Natural killer cell (primary cell): ENCODE measurements at places on chromosomes 7 and 10. TPM values are rescaled to one million over a fixed set of nuclear protein-coding genes. Genes with fewer than 3 reads are reported as not detected.

- no peak overlapping the region for H3K4me3 ChIP-seq
- no peak for DNase-seq
- H3K4me1 ChIP-seq = no peaks in the 10 kb centered on the region
- no peaks in the 10 kb centered on the region for H3K27me3 ChIP-seq
- no peaks in the 10 kb centered on the region for H3K36me3 ChIP-seq
Measured at GRCh38 chr10:3047596-3047995, 19.8 kb upstream of the PFKP start.

GRCh38 chr10:111835574-111835973 lies 348.0 kb downstream of the GPAM start:
- H3K4me3 ChIP-seq = no peak overlapping the region
- H3K27ac ChIP-seq = no peak overlapping the region
- no peaks in the 10 kb centered on the region for H3K4me1 ChIP-seq
- H3K36me3 ChIP-seq = no peaks in the 10 kb centered on the region

DNA sequence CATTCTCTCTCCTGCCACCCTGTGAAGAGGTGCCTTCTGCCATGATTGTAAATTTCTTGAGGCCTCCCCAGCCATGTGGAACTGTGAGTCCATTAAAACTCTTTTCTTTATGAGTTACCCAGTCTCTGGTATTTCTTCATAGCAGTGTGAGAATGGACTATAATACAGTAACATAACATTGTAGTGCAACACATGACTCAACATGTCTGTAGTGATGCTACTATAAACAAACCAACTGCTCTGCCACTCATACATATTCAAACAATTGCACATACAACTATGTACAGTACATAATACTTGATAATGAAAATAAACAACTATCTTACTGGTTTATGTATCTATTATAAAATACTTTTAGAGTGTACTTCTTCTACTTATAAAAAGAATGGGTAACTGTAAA lies 7.1 kb downstream of the ATOH7 start:
- H3K27ac ChIP-seq = no peak overlapping the region
- H3K36me3 ChIP-seq = no peaks in the 10 kb centered on the region
- no peak for DNase-seq

Gene WBP1L
- 34.6 TPM for total RNA-seq

GRCh38 chr10:124621637-124622036 lies 122.5 kb downstream of the FAM53B start:
- no peak overlapping the region for H3K4me3 ChIP-seq
- H3K36me3 ChIP-seq = peaks cover 19% of the 10 kb centered on the region
- no peaks in the 10 kb centered on the region for H3K27me3 ChIP-seq
- DNase-seq = no peak

DNA sequence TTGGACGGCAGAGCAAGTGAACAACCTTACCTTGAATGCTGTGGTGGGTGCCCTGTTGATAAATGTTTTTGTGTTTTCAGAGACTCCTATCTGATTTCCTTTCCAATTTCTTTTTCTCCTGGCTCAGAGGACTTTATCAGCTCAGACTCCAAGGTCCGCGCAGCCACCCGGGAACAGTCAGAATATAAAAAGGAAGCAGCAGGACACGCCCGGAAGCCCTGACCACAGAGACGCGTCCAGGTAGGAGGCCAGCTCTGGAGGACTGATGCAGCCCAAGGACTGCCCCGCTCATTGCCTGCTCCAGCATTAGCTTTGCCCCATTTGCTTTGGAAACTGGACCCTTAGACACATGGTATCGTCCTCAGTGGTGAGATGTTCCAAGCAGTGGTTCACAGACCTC lies 61.3 kb downstream of the TACC2 start:
- H3K27ac ChIP-seq = no peak overlapping the region
- H3K4me1 ChIP-seq = no peaks in the 10 kb centered on the region
- no peak for DNase-seq
- H3K4me3 ChIP-seq = no peak overlapping the region
- H3K36me3 ChIP-seq = no peaks in the 10 kb centered on the region

DNA sequence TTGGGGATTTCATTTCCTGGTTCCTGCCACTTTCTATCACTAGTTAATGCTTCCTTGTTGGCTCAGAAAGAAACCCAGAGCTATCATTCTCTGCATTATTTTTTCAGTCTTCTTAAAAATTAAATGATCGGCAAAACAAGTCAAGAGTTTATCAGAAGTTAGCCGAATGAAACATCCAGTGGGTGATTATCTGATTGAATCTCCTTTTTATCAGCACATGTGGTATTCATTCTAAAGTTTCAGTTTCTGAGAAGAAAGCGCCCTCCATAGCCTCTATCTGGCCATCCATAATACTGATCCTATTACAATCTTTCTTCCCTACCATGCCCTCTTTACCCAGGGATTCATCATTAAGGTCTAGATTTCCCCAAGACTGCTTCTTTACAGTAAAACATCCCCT lies 71.8 kb downstream of the OSBPL3 start:
- no peaks in the 10 kb centered on the region for H3K27me3 ChIP-seq
- no peak overlapping the region for H3K4me3 ChIP-seq
- H3K27ac ChIP-seq = no peak overlapping the region

Gene ZNF804B
- not detected for total RNA-seq

Gene DNTT
- total RNA-seq = not detected

Gene TPK1
- total RNA-seq = 28.6 TPM

DNA sequence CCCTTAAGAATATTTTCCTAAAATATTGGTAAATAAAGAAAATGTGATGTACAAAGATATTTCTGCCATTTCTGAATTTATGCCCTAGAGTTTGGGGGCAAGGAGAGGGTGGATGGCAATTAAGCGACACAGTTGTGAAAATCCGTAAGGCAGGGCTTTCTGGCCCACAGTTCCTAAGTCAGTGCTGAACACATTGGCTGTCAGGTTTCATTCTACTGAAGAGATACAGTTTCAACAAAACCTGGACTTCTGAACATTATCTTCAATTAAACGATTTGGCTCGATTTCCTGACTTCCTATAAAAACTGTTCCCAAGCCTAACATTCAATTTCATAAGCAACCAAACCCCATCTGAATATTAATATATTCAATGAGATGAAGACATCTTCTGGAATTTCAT lies 61.1 kb upstream of the NEBL start:
- no peaks in the 10 kb centered on the region for H3K4me1 ChIP-seq

DNA sequence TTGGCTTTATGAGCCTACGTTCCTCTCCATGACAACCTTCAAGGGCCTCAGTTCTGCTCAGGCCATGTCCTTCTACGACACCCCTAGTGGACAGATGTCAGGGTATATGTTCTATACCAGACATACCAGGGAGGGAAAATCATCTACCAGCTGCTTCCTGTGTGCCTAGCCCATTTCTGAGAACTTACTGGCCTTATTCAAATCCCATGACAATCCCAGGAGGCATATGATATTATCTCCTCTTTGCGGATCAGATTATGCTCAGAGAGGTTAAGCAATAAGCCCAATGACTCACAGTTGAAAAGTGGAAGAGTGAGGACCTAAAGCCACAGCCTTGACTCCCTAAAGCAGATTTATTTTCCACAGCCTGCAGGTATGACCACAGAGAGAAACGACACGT lies 139.3 kb downstream of the GLI3 start:
- H3K4me3 ChIP-seq = no peak overlapping the region
- H3K27me3 ChIP-seq = no peaks in the 10 kb centered on the region
- H3K27ac ChIP-seq = no peak overlapping the region

Gene MBL2
- not detected for total RNA-seq

DNA sequence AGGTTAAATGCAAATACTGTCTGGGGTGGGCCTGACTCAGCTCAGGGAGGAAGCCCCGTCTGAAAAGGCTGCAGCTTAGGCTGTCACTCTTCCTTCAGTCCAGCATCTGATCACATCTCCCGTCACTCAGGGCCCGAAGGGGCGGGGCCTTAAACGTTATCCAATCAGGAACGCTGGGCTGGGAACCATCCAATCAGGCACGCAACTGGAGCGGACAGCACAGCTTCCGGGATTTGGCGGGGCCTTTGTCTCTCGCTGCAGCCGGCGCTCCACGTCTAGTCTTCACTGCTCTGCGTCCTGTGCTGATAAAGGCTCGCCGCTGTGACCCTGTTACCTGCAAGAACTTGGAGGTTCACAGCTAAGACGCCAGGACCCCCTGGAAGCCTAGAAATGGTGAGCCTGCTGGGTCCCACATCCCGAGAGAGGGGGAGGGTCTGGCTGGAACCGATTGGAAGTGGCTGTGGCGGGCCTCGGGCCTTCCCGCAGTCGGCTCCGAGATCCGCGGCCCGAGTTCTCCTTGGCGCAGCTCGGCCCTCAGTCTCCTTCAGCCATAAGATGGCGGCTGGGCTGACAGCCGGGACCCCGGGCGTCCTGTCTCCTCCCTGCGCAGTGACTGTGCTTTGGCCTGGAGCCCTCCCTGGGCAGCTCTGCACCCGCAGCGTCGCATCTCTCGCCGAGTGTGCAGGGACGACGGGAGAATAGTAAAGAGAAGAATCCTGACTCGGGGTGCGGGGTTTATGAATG lies at the start of gene ZNF92:
ZNF92 (plus strand) TSS at position 248 of the 744 bp plus-strand sequence; CDS start at position 391, 143 bp downstream.
- H3K36me3 ChIP-seq = peaks cover 2% of the 10 kb centered on the region
- DNase-seq = peak; percentile 97
- peak within 1 kb of the TSS; percentile 82 for H3K4me3 ChIP-seq
- H3K27ac ChIP-seq = peak within 1 kb of the TSS; percentile 84

Gene AKR1C8
- 4.1 TPM for total RNA-seq

DNA sequence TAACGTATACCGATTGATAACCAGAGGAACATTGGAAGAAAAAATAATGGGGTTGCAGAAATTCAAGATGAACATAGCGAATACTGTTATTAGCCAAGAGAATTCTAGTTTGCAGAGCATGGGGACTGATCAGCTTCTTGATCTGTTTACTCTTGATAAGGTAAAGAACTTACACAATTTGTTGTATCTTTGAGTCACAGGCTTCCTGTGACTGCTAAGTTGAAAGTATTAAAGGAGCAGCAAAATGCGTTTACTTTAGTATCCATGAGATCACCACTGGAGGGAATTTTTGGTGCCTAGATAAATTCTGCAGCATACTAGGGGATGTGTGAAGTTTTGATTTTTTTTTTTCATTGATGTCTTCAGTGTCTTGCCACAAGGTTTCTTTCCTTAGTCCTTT lies 103.6 kb downstream of the BTAF1 start:
- H3K27ac ChIP-seq = no peak overlapping the region
- no peaks in the 10 kb centered on the region for H3K4me1 ChIP-seq
- peaks cover 71% of the 10 kb centered on the region for H3K36me3 ChIP-seq
- no peak overlapping the region for H3K4me3 ChIP-seq
- no peaks in the 10 kb centered on the region for H3K27me3 ChIP-seq
- DNase-seq = no peak

- H3K27ac ChIP-seq = no peak overlapping the region
- H3K4me3 ChIP-seq = no peak overlapping the region
- H3K36me3 ChIP-seq = no peaks in the 10 kb centered on the region
- peaks cover 19% of the 10 kb centered on the region for H3K4me1 ChIP-seq
- DNase-seq = no peak
Measured at GRCh38 chr10:73926152-73926764, 15.3 kb downstream of the PLAU start.

Gene STMP1
- 19.4 TPM for total RNA-seq

Gene GNGT1
- not detected for total RNA-seq

DNA sequence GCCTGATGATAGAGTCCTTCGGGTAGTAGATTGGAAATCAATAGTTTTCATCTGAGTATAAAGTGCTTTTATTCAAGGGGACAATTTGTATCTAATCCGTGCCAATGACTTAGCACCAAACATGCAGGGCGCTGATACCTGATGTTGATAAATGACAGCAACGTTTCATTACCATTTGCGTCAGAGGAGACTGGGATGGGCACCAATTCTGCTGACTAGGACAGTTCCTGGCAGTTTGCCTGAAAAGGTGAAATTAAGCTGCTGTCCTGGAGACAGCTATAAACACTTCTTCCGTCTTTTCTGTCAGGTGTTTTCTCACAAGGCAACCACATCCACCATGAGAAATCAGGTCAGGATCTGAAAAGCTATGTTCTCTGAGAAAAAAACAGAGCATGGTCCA lies 1136.4 kb downstream of the TYW1 start:
- no peaks in the 10 kb centered on the region for H3K27me3 ChIP-seq
- H3K4me1 ChIP-seq = no peaks in the 10 kb centered on the region
- H3K27ac ChIP-seq = no peak overlapping the region
- no peak for DNase-seq
- no peaks in the 10 kb centered on the region for H3K36me3 ChIP-seq

Gene HABP2
- total RNA-seq = not detected

- no peaks in the 10 kb centered on the region for H3K4me1 ChIP-seq
- no peak overlapping the region for H3K4me3 ChIP-seq
- H3K36me3 ChIP-seq = no peaks in the 10 kb centered on the region
Measured at GRCh38 chr10:87702260-87702972, 42.7 kb downstream of the PAPSS2 start.

DNA sequence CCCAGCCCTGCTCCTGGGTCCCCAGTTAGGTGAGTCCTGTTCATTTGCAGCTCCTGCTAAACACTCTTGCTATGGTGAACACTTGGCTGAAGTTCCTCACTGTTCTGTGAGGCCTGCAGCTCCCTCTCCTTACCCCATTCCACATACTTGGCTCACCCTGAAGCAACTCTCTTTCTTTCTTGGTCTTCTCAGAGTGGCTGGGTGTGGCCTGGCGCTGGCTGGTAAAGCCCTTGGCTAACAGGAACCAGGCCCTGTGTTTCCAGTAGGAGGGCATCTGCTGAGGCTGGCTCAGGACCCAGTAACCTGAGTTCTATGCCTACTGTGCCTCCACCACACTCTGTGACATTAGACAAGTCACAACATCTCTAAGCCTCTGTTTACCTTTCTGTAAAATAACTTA lies 53.1 kb upstream of the COL13A1 start:
- no peaks in the 10 kb centered on the region for H3K36me3 ChIP-seq
- no peaks in the 10 kb centered on the region for H3K4me1 ChIP-seq
- DNase-seq = no peak

- H3K27me3 ChIP-seq = no peaks in the 10 kb centered on the region
- H3K27ac ChIP-seq = no peak overlapping the region
- no peaks in the 10 kb centered on the region for H3K36me3 ChIP-seq
- H3K4me3 ChIP-seq = no peak overlapping the region
Measured at GRCh38 chr7:47256016-47256415, 325.9 kb downstream of the TNS3 start.

Gene CRYGN
- total RNA-seq = not detected

Gene IGF2BP3
- total RNA-seq = 1.4 TPM

Gene PPP1R9A
- total RNA-seq = 2.0 TPM
